HTR-8/SVneo (cell line): ENCODE measurements at places on chromosomes 3 and 15.

GRCh38 chr3:110685630-110686029 is 386.0 kb upstream of the NECTIN3 start:
- no peak for DNase-seq

GRCh38 chr3:83953417-83954089 is 1005.2 kb upstream of the CADM2 start:
- peak; percentile 7 for DNase-seq

GRCh38 chr3:149589332-149589731 is 68.5 kb downstream of the WWTR1 start:
- DNase-seq: no peak

- no peak for DNase-seq
Observed at GRCh38 chr3:35338186-35338585, 301.1 kb upstream of the ARPP21 start.

GRCh38 chr3:132318451-132318850 is 1.2 kb downstream of the ACP3 start:
- no peak for DNase-seq

- DNase-seq: no peak
Observed at GRCh38 chr15:80502782-80503181, 98.6 kb downstream of the ARNT2 start.

- no peak for DNase-seq
Observed at GRCh38 chr3:38382506-38383080, 36.0 kb downstream of the XYLB start.

DNA sequence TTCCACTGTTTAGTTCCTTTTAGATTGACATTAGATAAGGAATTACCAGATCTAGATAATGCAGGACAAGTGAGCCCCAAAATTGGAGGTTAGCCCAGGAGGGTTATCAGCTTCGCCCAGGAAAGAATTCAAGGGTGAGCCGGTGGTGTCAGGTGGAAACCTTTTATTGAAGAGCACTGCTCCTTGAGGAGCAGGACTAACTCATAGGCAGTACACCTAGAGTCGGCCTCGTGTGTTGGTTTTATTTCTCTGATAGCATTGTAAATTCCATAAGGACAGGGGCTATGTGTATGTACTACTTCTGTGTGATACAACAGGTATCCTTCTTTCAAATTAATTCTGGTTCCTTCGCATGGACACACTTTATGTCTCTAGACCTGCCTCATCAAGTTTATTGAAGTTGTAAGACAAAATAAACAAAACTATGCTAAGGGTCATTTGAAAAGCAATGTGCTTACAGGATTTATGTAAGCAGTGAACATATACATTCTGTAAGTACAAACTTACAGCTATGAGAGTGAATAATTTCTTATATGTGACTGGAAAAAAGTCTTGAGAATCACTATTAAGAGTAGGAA is 57.2 kb downstream of the SNX4 start:
- DNase-seq: no peak

DNA sequence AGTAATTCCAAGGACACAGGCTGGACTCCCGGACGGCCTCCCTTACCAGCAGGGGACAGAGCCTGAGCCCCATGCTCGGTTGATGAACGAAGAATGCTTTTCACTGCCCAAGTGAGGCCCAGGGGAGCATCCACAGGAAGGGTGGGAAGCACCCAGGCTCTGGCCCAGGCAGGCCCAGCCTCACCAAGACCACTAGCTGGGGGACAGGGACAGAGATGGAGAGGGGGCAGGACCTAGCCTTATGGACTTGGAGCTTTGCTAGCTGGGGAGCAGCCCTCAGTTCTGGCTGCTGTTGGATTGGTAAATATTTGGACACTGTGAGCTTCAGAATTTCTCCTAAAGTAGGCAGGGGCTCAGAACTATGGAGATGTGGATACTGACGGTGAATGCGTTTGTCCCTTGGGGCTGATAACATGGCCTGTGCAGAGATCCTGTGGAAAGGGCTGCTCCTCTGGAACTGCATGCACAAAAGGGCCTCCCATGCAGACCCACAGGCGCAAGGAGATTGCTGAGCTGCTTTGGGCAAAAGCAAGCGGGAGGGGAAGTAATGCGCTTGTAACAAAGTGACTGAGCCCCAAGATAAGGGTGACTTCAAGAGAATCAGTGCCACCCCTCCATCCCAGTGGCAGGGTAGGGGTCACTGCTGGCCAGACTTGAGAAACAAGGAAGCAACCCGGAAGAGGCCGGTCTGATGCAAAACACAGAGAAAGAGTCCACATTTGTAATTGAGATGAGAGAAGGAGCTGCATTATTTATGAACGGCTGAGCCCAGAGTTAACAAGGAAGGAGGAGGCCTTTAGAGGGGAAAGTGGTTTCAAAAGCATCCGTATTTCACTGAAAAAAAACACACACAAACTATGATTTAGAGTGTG is 70.1 kb upstream of the MEF2A start:
- DNase-seq: no peak

- no peak for DNase-seq
Observed at GRCh38 chr3:42526616-42527367, 24.3 kb downstream of the VIPR1 start.

- no peak for DNase-seq
Observed at GRCh38 chr3:16085410-16085809, 89.1 kb upstream of the GALNT15 start.

- no peak for DNase-seq
Observed at GRCh38 chr3:27228805-27229204, 140.4 kb downstream of the NEK10 start.

DNA sequence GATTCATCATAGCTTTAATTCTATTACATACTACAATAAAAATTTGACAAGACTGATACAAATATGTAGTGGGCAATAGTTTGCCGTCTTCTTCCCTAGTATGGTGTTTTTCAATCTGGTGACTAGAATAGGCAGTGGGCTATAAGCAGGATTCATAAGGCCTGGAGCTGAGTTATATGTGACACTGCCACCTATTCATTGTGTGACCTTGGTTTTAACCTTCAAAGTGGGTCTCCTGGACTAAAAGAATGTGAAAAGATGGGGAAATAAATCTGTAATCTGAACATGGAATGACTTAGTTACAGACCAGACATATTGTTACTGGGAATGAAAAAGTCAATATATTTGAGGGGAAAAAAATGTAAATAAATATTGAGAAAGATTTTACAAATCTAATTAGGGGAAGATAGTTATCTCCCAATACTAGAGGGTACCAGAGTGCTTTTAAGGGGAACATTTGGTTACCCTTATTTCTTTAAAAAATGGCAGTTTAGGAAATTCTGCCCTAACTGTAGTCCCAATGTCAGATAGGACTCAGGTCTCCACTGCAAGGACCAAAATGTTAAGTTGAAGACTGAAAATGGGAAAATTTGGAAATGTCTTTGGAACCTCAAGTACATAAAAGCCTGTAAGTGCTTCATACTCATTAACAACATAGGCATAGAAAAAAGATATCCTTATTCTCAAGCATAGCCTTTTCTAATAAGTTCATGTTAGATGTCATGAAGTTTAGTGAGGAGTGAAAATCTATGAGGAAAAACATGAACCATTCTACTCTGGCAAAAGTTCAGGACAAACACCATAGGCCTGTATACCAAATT is 10.7 kb upstream of the SETD5 start:
- DNase-seq: no peak

- no peak for DNase-seq
Observed at GRCh38 chr15:48469271-48469670, 138.0 kb downstream of the DUT start.
